ENCODE measurements at places on chromosomes 1 and 21. TPM values are rescaled to one million over a fixed set of nuclear protein-coding genes. Genes with fewer than 3 reads are reported as not detected.

DNA sequence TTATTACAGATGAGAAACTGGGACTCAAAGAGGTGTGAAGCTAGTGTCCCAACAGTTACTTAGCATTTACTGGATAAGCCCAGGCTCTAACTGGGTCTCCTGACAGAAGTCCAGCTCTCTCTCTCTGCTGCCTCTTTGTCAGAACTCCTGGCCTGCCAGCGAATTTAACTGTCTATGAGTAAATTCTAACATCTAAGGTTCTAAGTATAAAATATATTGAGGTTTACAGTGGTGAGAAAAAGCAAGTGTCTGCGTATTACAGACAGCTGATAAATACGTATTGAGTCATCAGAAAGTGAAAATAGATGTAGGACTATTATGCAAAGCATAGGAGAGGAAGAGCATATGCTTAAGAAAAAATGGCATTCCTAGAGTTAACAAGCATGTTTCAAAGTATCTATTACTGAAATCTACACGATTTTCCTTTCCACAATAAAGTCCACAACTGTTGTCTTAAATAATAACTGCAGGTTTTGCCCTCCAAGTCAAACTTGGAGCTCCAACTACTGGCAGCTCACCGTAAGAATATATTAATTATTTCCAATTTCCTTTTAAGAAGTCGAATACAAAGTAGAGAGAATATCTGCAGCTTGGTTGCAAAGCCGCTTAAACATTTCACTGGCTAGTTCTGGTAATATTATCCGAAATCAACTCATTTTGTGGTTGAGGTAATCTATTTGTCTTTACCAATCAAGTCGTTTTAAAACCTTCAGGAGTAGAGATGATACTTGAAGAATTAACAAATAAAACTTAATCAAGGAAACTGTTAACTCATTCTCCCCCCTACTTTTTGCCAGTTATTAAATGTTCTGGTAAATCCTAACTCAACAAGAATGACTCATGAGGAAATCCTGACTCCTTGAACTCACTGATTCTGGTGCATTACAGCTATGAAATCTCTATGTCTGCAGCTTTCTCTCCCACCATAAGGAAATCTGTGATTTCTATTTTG is 1.4 kb upstream of the RGS2 start:
- DNase-seq = no peak

- no peak for DNase-seq
Observed at GRCh38 chr21:15277466-15277865, 212.7 kb upstream of the NRIP1 start.

- no peak for DNase-seq
Observed at GRCh38 chr21:41466024-41466820, 40.2 kb downstream of the MX1 start.

DNA sequence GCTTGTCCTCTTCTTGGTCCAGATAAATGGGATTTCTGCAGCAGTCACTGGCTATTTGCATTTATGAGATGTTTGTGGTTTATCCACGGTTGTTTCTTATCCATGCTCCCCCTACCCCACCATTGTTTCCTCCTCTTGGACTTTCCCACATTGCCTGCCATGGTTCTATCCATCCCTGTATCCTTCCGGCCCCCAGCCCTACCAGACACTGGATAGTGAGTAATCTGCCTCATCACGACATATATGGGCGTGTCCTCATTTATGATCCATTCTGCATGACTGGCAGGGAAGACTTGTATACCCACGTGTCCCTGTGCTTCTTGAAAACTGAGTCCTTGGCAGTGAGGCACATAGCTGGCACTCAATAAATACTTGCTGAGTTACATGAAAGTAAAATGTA is 40.1 kb downstream of the CACNA1S start:
- no peak for DNase-seq

DNA sequence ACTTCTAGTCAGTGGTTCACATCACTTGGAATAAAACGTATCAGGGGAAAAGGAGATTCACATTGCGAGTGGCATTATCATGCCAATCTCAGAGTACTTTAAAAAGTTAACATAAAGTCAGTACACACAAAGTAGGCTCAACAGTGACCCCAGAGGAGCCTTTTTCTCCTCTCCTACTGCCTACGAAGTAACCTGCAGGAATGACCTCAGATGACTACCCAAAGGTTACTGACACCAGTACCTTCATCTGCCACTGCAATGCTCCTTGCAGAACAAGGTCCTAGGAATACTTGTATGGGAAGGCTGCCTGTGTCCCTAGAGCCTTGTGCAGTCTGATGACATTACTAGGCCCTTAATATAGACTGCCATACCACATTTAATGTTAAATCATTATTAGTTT is 389.8 kb upstream of the LYPLAL1 start:
- DNase-seq = no peak

- DNase-seq = no peak
Observed at GRCh38 chr1:84269306-84269705, 32.2 kb upstream of the SAMD13 start.

GRCh38 chr1:111332190-111332589 is 41.5 kb downstream of the CHIA start:
- DNase-seq = peak; percentile 46

DNA sequence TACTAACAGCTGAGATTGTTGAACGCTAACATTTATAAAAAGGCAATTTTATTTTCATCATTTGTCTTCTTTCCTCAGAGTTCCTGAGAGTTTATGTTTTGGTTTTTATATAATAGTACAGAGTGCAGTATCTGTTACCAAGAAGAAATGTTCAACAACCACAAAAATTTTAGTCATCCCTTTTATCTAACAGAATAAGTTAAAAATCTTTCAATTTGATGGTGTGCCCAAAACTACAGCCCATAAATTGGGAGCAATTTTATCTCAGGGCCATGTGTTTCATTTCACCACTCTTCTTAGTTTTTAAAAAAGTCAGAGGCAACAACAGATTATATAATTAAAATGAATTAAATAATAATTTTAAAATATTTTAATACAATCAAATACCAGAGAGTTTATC is 37.1 kb downstream of the NEXN start:
- DNase-seq = no peak

DNA sequence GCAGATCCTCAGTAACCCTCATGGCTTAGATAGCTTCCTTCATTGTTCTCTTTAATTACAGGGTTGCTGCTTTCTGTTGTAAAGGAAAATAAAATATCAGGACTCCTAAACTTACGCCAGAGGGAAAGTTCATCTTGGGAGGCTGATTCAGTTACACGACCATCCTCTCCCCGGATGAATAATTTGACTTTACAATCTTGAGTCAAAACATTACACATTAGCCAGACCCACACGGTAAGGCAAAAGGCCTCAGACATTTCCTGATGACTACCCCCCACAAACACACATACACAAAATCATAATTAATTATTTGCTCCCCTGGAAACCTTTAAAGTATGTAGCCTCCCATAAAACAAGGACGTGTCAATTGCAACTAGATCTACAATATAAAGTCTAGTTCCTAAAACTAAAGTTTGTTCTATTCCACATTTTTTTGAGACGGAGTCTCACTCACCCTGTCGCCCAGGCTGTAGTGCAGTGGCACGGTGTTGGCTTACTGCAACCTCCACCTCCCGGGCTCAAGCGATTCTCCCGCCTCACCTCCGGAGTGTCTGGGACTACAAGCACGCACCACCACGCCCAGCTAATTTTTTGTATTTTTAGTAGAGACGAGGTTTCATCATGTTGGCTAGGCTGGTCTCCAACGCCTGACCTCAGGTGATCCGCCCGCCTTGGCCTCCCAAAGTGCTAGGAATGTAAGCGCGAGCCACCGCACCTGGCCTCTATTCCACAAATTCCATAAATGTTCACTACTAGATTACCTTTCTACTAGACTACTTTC is 830 bp upstream of the PRDX1 start:
- DNase-seq = no peak

The EPHB2 gene
- 2.0 TPM for total RNA-seq

The FAM163A gene
- not detected for total RNA-seq

The LRRC53 gene
- total RNA-seq = not detected

The AMY2A gene
- total RNA-seq = 0.35 TPM

The SIK1 gene
- 7.0 TPM for total RNA-seq

The CELA3A gene
- 9.0 TPM for total RNA-seq

The SMYD3 gene
- 21.3 TPM for total RNA-seq

The CA6 gene
- total RNA-seq = not detected
